NCI-H1417 treated with DMSO at 0.1 percent for 48 hours (cell line): ENCODE measurements at places on chromosomes 13 and 19.

DNA sequence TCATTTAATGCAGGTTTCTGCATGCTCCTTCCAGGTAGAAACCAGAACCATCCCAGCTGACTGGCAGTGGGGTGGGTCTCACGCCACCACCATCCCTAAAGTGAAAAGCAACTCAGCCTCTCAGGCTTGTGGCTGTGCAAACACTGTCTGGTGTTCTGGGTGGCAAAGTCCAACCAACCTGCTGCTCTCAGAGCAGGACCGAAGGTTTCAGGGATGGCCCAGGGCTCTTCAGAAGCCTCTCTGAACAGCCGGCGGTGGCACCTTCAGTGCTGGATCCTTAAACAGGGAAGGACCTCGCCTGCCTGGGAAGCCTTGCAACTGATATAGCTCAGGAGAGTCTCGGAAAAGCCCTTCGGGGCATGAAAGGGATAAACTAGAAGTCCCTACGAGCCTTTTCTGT lies 100.8 kb downstream of the COL4A1 start:
- no peak for DNase-seq

- no peak for DNase-seq
Observed at GRCh38 chr13:38814331-38814730, 127.5 kb downstream of the FREM2 start.

DNA sequence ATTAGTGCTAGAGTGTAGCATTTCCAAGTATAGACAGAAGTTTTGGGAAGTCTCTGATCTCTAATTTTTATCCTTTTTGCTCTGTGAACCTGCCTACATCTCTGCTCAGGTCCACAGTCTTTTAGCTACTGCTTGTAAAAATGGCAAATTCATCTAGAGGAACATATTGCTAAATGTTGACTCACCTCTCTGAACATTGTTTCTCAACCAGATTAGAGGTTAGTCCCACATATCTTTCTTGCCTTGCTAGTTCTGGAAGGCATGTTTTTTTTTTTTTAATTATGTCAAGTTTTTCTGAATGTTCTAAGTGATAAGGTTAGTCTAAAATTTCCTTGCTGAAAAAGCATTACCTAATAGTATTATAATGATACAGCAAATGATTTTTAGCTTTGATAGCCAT lies 2889.6 kb upstream of the PCDH20 start:
- no peak for DNase-seq

DNA sequence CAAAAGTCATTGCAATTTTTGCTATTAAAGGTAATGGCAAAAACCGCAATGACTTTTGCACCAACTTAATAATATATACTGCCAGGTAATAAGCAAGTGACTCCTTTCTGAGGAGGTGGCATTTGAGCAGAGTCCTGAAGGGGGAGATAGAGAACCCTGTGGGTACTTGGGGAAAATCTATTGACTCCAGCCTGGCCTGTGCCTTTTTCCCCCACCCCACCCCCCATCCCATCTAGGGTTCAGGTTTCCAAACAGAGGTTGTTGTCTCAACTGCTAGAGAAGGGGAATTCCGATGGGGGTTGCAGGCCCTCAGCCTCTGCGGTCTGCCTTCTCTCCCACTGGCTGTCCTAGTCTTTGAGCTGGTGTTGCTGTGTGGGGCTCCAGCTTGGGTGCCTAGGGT lies 11.5 kb downstream of the S1PR2 start:
- DNase-seq, result no peak

GRCh38 chr13:21973437-21974125 lies 302.7 kb downstream of the FGF9 start:
- no peak for DNase-seq

DNA sequence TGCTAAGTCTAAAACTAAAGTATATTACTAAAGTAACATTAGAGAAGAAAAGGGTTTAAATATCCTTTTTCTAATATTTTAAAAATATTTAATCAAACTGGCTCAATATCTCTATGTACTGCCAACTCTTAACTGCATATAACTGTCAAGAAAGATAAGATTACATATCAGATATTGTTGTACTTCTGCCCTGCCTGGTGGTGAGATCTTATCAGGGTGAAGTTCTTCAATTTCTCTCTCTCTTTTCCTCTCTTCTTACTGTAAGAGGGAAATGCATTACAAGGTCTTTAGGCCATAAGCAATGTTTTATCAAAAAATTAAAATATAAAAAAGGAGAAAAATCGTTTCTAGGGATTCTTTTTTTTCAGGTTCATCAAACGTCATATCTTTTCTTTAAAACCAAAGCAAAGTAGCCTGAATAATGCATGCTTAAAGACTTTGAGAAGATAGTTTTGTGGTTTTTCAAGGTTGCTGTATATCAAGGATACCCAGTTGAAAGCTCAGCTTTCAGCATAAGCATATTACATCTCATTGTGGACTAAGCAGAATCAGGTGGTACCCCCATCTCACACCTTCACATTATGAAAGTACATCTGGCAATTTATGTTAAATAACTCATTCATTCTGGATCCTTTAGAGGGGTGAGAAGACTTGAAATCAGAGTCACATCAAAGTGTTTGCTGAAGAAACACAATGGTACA lies 1625.7 kb upstream of the SLC10A2 start:
- DNase-seq, result no peak

- no peak for DNase-seq
Observed at GRCh38 chr19:48609571-48610108, 3.1 kb downstream of the SPACA4 start.

- DNase-seq, result no peak
Observed at GRCh38 chr13:36531746-36532486, 99.6 kb downstream of the CCNA1 start.
